ENCODE measurements at places on chromosomes 2 and 18.

GRCh38 chr18:32851936-32852335 lies 79.1 kb upstream of the KLHL14 start:
- no peak for DNase-seq

DNA sequence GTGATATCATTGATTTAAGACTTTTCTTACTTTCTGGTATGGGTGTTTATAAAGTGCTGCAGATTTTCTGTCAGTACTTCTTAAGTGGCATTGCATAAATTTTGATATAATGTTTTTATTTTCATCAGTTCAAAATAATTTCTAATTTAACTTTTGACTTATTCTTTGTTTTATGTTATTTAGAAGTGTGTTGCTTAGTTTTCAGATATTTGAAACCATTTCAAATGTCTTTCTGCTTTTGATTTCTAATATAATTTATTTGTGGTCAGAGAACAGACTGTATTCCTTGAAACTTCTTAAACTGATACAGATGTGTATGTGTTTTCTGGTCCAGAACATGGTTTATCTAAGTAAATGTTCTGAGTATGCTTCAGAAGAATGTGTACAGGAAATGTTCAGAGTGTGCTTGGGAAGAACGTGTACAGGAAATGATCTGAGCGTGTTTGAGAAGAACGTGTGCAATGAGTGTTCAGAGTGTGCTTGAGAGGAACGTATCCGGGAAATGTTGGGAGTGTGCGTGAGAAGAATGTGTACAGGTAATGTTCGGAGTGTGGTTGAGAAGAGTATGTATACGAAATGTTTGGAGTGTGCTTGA lies 265.7 kb upstream of the HS6ST1 start:
- peak; percentile 93 for DNase-seq

DNA sequence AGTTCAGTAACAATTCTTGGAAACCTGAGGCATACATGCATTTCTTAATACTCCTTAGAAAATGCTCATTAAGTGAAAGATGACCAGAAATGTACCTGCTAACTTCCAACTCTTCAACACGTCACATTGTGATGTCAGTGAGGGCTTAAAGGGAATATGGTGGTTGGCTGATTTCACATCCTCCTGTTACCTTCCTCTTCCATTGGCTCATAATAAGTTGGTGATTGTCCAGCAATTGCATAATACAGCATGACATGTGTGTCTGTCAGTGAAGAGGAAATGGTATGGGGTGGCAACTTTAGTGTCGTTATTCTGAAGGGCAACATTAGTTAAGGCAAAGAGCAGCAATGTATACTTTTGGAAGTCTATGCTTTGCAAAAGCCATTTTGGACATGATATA lies 26.0 kb downstream of the PLEK start:
- no peak for DNase-seq

DNA sequence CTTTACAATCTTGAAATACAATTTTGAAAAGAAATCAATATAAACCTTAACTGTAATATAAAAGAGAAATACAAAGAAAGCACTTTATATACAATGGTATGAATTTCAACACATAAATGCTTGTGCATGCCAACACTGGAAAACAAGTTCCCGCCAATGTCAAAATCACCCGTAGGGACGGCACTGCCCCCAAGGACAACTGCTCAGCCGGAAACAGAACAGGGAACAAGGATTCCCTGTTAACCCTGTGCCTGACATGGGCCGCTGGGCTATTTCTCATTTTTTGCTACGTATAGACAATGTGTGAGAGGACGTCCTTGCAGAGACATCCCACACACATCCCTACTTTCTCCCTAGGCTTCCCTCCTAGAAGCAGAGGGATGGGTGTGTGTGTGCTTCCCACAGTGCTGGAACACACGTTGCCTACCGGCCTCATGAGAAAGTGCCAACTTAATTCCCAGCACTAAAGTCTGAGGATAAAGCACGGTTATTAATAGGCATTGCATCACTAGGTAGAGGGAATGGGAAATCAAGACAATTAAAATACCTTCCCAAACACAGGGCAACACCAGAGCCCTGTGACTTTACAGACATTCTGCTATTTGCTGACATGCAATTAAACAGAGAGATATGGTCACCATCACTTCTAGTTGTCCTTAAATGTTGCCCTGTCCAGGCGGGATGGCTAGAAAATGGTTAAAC lies 14.4 kb downstream of the AFG3L2 start:
- DNase-seq, result no peak

- DNase-seq, result no peak
Measured at GRCh38 chr2:16181062-16181740, 240.9 kb downstream of the MYCN start.

DNA sequence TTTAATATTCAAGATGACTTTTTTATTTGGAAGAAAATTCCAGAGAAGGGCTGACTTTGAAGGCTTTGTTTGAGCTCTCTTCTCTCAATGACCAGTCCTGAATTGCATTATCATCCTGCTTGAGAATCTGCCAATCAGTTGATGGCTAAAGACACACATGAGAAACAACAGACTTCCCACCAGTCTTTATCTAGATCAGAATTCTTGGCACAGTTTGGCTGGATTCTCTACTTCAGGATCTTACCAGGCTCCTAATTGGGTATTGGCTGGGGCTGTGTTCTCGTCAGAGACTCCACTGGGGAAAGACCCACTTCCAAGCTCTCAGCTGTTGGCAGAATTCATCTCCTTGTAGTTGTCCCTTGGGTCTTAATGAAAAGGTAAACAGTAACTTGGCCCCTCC lies 86.0 kb downstream of the WDSUB1 start:
- peak; percentile 27 for DNase-seq

GRCh38 chr18:9916077-9916639 lies 2.3 kb downstream of the VAPA start:
- no peak for DNase-seq

GRCh38 chr2:111066062-111066593 lies 54.6 kb upstream of the BCL2L11 start:
- no peak for DNase-seq

DNA sequence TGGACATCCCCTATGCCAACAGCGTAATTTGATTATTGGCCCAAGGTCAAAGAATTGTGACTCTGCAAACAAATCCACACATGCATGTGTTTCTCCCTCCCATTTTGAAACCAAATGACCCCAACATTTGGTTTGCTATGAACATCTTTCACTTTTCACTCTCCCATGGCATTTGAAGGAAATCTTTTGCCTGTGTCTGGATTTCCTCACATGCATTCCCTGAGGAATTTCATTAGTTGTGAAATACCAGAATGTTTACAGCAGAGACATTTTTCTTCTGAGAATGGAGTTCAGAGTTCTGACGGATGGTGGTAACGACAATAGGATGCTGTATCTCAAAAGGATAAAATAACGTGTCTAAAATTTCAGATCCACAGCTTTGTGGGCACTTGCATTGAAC lies 60.3 kb upstream of the LMAN1 start:
- peak; percentile 85 for DNase-seq

GRCh38 chr2:182666674-182667314 lies 49.3 kb upstream of the DNAJC10 start:
- DNase-seq, result no peak

DNA sequence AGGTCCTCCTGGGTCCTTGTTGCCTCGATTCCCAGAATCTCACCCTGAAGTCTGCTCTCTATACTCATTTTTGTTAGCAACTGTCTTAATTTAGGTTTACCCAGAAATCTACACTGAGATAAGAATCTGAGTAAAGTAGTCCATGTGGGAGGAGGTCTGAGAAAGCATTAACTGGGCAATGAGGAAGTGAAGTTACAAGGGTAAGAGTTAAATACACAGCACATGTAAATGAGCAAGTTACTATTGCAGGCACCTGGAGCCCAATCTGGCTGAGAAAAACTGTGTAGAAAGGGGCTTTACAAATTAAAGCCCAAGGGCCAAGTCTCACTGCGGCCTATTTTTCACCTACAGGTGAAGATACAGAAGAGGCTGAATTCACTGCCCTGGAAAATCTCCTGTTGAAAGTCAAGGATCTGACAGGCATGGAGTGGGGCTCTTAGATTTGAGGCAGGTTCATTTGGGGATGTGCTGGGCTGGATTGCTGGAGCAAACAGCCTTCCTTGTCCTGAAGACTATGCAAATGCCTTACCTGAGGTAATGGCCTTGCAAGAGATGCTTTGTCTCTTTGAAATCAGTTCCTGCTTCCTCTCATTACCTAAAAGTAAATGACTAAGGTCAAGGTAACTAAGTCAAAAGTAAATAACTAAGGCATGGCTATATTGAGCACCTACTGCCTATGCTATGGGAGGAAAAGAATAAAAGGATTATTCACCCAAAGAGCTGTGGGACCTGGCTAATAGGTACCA lies 84.4 kb upstream of the DYNAP start:
- DNase-seq, result no peak

DNA sequence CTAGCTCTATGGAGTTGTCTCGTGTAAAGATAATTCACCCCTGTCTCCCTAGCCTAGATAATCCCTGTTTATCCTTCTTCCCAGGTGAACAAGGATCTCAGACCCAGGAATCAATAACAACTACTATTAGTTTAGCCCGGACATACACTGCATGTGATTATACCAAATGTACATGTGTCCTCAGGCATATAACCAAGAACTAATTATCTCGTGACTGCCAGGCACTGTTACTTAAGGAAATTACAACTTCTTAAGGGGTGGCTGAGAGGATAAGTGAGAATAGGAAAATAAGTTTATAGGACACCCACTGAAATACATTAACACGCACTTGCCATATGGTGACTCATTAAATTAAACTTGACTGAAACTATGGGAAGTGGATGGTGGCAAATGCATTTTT lies 126.6 kb downstream of the CNTNAP5 start:
- DNase-seq, result no peak

- DNase-seq, result no peak
Measured at GRCh38 chr18:58243401-58243800, 199.4 kb downstream of the NEDD4L start.

DNA sequence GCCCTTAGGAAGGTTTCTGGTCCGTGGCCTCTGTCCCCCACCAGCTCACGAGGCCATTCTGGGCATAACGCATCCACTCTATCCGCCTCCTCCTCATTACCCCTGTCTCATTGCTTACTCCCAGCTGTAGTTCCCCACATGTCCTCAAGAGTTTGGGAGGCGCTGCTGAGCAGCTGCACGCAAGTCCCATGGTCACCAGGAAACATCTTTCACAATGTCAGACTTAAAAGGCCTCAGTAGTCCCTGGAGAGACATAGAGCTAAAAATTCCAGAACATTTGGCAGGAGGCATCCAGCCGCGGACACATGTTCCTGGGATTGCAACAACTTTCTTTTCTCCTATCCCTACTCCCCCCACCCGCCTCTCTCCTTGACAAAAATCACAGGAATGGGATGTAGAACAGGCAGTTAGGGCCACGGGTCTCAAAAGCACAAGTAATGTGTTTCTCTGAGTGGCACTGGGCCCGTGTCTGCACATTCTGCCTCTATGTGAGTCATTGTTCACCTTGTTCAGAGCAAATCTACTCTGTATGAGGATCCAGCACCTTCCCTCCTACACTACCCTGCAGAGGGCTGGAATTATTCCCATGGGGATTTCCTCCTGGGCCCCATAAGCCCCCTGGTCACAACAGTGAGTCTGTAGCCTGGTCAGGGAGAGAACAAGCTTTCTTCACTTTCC lies 8.1 kb downstream of the LBH start:
- DNase-seq, result peak; percentile 90

DNA sequence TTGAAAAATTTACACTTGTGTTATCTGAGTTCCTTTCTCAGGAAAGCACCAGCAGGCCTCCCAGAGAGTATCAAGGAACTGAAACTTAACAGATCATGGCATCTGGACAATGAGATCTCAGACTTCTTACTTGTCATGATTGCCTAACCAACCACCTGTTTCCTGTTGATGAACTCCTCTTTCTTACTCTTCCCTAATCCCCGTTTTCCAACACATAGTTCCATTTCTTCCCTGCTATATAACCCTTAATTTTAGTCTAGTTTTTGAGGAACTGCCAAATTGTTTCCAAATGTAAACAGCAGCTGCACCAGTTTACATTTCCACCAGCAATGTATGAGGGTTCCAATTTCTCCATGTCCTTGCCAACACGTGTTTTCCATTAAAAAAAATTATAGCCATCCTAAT lies 6.1 kb upstream of the FAM171B start:
- peak; percentile 86 for DNase-seq

GRCh38 chr2:238714038-238714528 lies 133.8 kb upstream of the TWIST2 start:
- no peak for DNase-seq

DNA sequence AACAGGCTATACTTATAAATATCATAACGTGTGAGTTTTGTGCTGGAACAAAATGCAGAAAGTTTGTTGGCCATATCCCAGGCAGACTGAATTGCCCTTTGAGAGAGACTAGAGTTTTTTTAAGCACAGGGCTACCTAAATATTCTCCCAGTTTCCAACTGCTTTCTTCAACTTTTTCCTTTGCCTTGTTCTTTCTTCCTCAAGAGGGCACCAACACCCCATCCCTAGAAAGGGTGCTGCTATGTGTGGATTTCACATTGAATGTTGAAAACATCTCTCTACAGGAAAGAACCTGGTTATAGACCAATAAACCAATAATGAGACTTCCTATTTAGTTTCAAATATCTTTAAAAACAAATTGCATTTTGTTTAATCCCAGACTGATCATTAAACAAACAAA lies 87.9 kb downstream of the ICOS start:
- peak; percentile 16 for DNase-seq

DNA sequence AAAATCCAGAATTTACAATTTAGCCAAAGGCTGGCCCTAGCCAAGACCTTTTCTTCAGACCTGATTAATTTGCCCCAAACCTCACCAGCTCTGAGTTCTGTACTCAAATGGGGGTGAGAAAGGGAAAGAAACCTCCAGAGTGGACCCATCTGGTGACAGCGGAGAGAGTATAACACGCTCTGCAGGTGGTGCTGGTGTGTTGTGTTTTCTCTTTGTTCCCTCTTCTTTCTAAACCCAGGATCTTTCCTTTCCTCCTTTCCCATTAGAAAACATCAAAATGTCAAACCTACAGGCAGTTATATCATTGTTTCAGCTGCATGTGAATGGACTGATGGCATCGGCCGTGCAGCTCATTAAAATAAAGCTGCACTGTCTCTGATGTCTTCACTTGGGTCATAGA lies 253.2 kb upstream of the SP5 start:
- DNase-seq, result no peak

GRCh38 chr2:118978064-118978463 lies 36.1 kb downstream of the MARCO start:
- no peak for DNase-seq

DNA sequence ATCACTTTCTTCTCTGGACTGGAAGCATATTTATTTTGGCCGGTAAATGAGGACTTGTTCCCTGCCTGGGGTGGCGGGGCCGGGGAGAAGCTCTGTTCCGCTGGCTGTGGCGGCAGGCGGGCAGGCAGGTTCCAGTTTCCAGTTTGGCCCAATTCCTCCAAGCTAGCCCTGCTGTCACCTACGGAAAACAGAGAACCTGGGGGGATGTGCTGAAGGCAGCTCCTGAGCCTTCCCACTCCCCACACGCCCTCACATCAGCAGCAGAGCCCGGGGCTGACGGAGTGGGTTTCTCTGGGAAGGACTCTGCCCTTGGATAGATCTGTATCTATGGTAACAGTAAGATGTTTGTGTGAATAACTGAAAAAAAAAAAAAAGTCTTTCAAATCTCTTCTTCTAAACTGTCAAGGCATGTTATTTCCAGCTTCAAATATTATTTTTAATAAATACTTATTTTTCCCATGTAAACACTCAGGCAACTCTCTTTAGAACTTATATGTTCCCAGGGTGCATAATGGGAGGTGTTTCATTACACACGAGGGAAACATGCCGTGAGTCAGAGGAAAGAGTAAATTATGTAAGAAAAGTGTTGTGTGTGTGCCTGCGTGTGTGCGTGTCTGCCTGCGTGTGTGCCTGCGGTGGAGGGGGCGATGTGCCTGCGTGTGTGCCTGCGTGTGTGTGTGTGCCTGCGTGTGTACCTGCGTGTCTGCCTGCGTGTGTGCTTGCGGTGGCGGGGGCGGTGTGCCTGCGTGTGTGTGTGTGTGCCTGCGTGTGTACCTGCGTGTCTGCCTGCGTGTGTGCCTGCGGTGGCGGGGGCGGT lies 116.1 kb upstream of the ZNF516 start:
- DNase-seq, result no peak

Data from fibroblast of gingiva (primary cell).